ENCODE measurements at places on chromosomes 6 and 20.

GRCh38 chr6:84623956-84624680 lies 140.3 kb downstream of the TBX18 start:
- DNase-seq = no peak

DNA sequence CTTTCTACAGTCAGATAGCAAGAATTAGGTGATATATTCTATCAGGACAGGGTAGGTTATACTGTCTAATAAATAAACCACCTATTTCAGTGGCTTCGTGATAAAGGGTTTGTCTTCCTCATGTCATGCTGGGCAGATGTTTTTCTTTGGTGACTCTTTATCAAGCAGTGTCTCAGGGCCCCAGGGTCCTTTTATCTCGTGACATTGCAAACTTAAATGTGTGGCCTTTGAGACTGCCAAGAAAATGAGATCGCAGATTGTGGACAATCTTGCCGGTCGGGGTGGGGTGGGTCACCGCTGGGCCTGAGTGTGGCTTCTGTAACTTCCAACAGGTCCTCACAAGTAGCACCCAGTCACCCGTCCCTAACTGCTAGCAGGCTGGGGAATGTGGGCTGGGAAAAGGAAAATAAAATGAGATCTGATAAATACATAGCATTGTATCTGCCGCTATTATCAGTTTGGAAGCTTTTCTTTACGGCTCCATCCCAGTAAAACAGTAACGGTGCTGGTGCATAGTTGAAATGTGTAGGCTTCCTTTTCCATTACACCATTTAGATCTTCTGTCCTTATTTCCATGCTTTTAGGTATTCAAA lies 50.5 kb upstream of the BMP6 start:
- DNase-seq = no peak

DNA sequence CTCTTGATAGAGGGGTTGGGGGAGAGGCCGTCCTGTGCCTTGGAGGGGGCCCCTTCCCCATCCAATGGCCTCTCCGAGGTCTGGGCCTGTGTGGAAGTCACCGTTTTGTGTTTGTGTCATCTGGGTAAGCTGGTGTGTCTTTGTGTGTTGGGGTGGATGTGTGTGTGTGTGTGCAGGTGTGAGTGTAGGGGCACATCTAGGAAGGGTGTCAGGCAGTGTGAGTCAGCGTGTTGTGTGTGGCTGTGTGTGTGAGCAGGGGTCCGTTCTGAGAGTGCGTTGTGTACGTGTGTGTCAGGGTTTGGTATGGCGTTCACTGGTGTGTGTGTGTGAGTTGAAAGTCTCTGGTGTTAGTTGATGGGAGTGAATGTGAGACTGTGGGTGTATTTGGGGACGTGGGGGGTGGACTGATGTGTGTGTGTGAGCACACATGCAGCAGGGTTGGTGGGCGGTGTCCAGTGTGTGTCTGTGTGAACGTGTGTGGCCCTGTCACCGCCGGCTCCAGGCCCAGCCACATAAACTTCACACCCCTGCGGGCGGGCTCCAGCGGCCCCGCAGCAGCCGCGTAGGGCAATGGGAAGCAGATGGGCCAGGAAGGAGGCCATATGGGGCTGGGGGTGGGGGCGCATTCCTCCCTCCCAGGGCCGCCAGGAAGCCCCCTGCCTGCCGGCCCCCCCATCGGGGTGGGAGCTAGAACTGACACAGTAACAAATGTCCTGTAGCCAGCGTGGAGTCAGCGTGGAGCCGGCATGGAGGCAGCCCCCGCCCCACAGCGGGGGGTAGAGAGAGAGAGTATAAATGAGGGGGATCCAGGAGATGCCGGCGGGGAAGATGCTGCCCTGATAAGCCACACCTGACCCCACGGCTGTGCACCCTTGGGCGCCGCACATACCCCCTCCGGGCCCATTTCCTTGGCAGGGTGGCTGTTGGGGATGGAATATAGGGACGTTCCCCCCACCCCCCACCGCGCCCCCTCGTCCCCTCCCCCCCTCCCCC lies 32.1 kb downstream of the SNAI1 start:
- DNase-seq = no peak

- no peak for DNase-seq
Measured at GRCh38 chr6:97292671-97293070, 9.7 kb upstream of the MMS22L start.

DNA sequence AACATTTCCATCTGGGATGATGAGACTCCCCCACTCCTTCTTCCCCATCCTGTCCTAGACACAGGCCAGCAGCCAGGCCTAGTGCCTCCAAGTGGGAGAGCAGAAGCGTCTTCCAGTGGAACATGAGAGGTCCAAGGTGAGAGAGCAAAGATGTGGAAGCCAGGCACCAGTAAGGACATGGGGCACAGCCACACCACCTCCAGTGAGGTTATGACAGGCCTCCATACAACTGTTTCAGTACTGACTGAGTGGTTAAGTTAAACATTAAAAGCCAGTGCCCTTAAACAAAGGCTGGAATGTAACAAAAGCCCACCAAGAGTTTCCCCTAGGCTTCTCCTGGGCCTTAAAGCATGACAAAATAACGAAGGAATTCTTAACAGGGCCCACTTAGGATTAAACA lies 5.3 kb downstream of the ZBTB24 start:
- no peak for DNase-seq

GRCh38 chr20:53238121-53238660 lies 266.0 kb downstream of the TSHZ2 start:
- DNase-seq = no peak

DNA sequence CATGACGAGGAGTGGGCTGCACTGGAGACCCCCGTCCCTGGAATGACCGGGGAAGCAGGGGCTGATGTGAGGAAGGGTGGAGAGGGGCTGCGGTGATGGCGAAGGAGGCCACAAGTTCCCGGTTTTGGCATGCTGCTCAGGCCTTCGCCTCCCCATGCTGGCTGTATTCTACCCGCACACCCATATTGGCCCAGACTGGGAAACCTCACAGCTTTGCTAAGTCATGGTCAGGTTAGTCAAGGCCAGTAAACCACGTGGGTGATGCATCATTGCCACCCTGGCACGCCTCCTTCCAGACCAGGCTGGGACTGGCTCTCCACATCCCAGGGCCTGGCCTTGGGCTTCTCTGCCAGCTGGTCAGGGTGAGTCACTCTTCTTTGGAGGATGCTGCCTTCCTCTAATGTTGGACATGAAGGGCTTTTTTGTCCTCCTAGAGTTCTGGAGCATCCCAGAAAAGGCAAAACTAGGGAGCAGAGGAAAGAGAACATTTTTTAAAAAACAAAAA lies 53.8 kb downstream of the PCNA start:
- DNase-seq = no peak

DNA sequence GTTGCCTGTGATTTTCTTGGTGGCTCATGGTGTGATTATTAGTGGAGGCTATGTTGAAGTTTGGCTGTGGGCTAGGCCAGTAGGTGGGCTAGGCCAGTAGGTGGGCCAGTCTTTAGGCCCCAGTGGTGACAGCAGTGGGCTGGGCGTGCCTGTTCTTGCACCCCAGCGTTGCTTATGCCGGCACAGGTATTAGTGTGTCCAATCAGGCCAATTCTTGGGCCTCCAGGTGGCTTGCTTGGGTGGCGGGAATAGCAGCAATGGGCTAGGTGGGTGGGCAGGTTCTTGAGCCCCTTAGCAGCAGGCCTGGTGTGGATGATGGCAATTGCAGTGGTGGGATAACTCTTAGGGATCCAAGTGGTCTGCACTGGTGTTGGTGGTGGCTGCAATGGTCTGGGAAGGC lies 22.9 kb downstream of the GJA10 start:
- DNase-seq = no peak

DNA sequence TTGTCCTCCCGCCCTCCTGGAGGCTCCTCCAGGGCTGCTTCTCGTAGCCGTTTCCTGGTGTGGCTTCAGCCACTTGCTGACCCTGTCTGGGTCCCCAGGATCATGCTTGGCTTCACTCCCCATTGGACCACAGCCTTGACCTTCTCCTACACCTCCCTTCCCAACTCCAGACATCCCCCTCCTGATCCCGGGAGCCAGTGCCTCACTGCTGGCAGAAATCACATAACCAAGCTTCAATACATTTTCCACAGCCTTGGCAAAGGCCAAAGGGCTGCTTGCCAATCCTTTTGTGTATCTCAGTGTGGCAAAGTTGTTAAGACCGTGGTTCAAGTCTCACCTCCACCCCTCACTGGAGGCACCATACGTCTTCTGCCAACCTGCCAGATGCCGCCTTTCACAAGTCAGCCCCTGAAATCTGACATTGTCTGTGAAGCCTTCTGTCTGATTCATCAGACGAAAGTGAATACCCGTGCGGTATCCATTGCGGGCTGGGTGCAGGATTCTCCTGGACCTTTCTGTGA lies 60.1 kb downstream of the PHACTR3 start:
- no peak for DNase-seq

All from NCI-H1048 (cell line).